ENCODE measurements at places on chromosomes 4 and X.

GRCh38 chrX:110743679-110744340, 51.8 kb downstream of the CHRDL1 start:
- no peak for DNase-seq

- DNase-seq, result no peak
Observed at GRCh38 chr4:76386566-76387305, 34.2 kb downstream of the CCDC158 start.

DNA sequence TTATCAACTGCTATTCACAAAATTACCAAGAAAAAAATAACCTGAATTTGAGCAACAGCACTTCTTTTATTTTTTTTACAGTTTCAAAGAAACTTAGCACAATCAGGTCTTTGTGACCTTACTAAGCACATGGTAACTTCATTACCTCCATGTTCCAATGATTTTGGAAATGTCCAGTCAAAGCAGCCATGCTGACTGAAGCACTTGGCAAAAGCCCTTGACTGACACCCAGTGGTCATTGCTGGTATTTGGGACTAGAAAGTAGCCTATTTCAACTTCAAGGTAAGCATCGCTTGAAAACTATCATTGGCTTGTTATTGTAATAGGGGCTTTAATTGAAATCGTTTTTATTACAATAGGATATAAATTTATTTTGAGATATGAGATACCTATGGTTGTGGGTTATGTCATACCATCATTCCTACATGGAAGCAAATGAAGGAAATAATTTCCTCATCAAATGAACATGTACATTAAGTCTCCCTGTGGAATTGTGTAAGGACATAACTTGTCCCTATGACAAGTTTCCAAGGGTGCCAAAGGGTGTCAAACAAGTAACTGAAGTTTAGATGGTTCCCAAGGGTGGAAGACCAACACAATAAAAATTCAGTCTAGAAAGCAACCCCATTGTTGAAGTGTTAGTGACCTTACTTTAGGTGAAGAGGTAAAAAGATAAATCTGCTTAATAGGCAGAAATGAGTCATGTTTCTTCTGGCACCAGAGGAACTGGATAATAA, 15.2 kb upstream of the ANXA10 start:
- peak; percentile 37 for DNase-seq

DNA sequence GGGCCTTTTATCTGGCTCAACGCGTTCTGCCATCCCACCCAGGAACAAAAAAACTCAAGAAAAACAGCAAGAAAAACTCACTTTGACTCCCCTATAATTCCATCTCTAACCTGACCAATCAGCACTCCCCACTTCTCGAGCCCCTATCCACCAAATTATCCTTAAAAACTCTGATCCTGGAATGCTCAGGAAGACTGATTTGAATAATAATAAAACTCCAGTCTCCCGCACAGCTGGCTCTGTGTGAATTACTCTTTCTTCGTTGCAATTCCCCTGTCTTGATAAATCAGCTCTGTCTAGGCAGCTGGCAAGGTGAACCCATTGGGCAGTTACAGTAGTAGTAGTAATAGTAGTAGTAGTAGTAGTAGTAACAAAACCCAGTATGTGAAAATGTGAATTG, 165.7 kb upstream of the CASK start:
- DNase-seq, result no peak

DNA sequence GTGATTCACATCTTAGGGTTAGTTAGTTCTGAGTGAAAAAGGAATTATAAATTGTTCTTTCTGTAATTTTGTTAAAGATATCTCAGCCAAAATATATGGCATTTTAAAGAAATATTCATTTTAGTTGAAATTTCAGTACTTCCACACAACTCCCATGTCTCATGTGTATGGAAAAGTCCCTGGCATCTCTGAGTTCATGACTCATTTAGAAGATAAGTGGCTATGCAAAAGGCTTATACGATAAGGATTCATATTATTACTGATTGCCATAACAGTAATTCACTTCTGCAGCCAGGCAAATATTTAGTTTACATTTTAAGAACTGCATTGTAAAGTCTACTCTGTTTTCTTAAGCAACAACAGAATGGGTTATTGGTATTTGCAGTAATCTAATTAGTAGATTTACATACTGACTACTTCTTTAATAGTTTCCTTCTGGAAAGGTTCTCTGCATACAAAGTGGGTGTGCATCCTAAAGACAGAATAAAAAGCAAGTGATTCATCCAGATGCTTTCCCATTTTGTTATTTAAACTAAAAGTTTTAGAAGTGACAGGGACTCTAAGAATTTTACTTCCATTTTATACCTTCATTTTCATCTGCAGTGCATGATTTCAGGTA, 682.4 kb upstream of the PABPC4L start:
- DNase-seq, result no peak

GRCh38 chrX:133373386-133374079, 41.8 kb downstream of the GPC4 start:
- no peak for DNase-seq

- no peak for DNase-seq
Observed at GRCh38 chr4:18138076-18138665, 116.6 kb upstream of the LCORL start.

- DNase-seq, result no peak
Observed at GRCh38 chr4:35800669-35801068, 443.6 kb downstream of the ARAP2 start.

- DNase-seq, result no peak
Observed at GRCh38 chr4:27198246-27198645, 337.6 kb downstream of the STIM2 start.

GRCh38 chrX:24838629-24839028, 144.9 kb downstream of the POLA1 start:
- DNase-seq, result peak; percentile 4

- DNase-seq, result no peak
Observed at GRCh38 chr4:22745234-22745633, 52.5 kb downstream of the GBA3 start.

- DNase-seq, result no peak
Observed at GRCh38 chr4:33873791-33874190, 2370.5 kb downstream of the ARAP2 start.

Data from HT1080 (cell line).